Purkinje cell (primary cell): ENCODE measurements at places on chromosomes 1 and 21. TPM values are rescaled to one million over a fixed set of nuclear protein-coding genes. Genes with fewer than 3 reads are reported as not detected.

The FAM229A gene
- polyA plus RNA-seq: not detected in 2 replicates

The BCL2L15 gene
- not detected in 2 replicates for polyA plus RNA-seq

The RAD54L gene
- not detected in 2 replicates for polyA plus RNA-seq

The GNAT2 gene
- not detected in 2 replicates for polyA plus RNA-seq

The OR2T35 gene
- not detected in 2 replicates for polyA plus RNA-seq

The GLIS1 gene
- not detected in 2 replicates for polyA plus RNA-seq

The PDZK1 gene
- polyA plus RNA-seq: 5.2 and 14.3 TPM in 2 replicates

The SPRR2D gene
- not detected in 2 replicates for polyA plus RNA-seq
